ENCODE measurements at places on chromosomes 12 and 14.
A peak's percentile ranks its signal among the peaks of the same experiment; 100 is the strongest.

GRCh38 chr12:91690531-91690930 is 455.1 kb downstream of the BTG1 start:
- no peak for DNase-seq

- DNase-seq = no peak
Observed at GRCh38 chr12:19856389-19856788, 417.1 kb downstream of the AEBP2 start.

- DNase-seq = no peak
Observed at GRCh38 chr14:23513818-23514643, 37.5 kb downstream of the ZFHX2 start.

DNA sequence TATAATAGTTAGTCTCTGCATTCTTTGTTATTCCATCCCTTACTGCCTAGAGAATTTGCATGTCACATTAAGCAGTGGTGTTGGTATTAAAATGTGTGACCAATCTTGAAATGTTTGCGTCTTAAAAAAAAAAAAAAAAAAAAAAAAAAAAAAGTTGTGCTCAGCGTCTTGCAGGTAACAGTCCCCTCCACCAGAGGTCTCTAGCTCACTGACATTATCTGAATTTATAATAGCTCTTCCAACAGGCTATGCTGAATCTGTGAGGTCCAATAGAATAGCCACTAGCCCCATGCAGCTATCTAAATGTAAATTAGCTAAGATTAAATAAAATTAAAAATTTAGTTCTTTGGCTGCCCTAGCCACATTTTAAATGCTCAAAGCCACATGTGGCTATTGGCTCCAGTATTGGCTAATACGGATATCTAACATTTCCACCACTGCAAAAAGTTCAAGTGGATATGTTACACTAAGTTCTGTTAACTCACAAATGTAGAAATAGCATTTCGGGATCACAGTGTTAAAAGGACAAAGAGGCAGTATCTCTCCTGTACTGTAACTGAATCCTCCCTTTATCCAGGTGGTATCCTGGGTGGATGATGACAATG is 28.7 kb downstream of the NKX2-8 start:
- peak; percentile 8 for DNase-seq

- DNase-seq = no peak
Observed at GRCh38 chr14:70057519-70058136, 131.1 kb downstream of the SLC8A3 start.
